Activated naive CD8-positive, alpha-beta T cell treated with anti-CD3 and anti-CD28 coated beads, Interleukin-2, amount 50 U/mL, for 24 hours (primary cell): ENCODE measurements at places on chromosomes 11 and 22.

GRCh38 chr11:132330515-132330914 lies 960.1 kb downstream of the NTM start:
- no peak overlapping the region for H3K4me3 ChIP-seq
- no peak overlapping the region for H3K27ac ChIP-seq

DNA sequence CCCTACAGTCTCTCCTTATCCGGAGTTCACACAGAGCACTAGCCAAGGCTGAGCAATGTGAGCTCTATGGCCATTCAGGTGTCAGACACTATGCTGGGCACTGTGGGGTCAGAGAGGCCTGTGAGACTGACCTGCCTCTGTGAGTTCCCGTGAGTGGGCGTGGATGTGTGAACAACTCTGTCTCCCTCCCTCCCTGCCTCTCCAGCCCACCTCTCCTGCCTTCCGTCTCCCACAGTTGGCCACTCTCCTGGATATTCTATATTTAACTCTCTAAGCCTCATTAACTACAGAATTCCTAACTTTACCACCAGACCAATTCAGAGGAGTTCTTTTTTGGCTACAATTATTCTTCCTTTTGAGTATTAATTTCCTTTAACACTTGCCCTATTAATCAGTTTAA lies 191.6 kb upstream of the NCAM1 start:
- H3K4me1 ChIP-seq = no peaks in the 10 kb centered on the region
- no peak for DNase-seq
- no peaks in the 10 kb centered on the region for H3K36me3 ChIP-seq
- no peak overlapping the region for H3K4me3 ChIP-seq

- H3K4me3 ChIP-seq = peak overlapping the region; percentile 61
- peaks cover 5% of the 10 kb centered on the region for H3K27me3 ChIP-seq
- H3K4me1 ChIP-seq = peaks cover 38% of the 10 kb centered on the region
Measured at GRCh38 chr22:41603873-41604332, 14.3 kb upstream of the PMM1 start.

DNA sequence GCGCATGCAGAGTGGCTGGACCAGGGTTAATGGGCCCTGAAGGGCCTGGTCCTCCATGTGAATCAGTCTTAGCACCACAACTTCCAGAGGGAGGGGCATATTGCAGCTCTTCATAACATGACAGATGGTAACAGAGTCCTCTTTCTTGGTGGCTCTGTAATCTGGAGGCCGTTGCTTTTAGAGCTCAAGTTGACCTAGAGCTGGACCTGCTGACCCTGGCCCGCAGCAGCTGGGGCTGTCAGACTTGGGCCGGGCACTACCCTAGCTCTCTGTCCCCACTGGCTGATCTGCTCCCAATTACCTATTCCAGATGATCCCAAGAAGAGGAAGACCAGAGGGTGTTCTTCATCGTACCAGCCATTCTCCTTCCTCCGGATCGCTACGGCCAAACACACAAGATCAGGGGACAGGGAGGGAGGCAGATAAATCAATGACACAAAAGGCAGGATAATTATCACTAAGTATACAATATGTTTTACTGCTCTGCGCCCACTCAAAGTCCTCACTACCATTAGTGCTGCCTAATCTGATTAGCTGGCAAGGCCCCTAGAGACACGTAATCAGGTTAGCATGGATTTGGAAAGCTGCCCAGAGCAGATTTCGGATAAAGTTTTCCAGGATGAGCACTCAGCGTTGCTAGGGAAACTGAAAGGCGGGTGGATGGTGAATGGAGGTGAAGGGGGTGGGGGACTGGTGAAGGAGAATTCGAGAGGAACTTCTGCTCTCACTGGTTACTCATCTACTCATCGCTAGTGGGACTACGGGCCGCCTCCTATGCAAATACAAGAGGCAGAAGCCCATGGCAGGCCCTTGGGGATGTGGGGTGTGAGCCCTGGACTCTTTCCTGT lies 64.5 kb upstream of the PHOX2A start:
- peaks cover 15% of the 10 kb centered on the region for H3K36me3 ChIP-seq
- no peaks in the 10 kb centered on the region for H3K27me3 ChIP-seq
- no peak overlapping the region for H3K27ac ChIP-seq
- no peak for DNase-seq
- H3K4me1 ChIP-seq = no peaks in the 10 kb centered on the region
